Stomach (tissue), 19 donors: ENCODE measurements at places on chromosomes 13 and 19. TPM values are rescaled to one million over a fixed set of nuclear protein-coding genes. Genes with fewer than 3 reads are reported as not detected.

- no peak overlapping the region for H3K27ac ChIP-seq
- H3K36me3 ChIP-seq = no peaks in the 10 kb centered on the region
- H3K27me3 ChIP-seq = no peaks in the 10 kb centered on the region
- no peak for DNase-seq
Observed at GRCh38 chr13:63607153-63607552, 2191.5 kb upstream of the PCDH20 start.

Gene LHB
- not detected for total RNA-seq

DNA sequence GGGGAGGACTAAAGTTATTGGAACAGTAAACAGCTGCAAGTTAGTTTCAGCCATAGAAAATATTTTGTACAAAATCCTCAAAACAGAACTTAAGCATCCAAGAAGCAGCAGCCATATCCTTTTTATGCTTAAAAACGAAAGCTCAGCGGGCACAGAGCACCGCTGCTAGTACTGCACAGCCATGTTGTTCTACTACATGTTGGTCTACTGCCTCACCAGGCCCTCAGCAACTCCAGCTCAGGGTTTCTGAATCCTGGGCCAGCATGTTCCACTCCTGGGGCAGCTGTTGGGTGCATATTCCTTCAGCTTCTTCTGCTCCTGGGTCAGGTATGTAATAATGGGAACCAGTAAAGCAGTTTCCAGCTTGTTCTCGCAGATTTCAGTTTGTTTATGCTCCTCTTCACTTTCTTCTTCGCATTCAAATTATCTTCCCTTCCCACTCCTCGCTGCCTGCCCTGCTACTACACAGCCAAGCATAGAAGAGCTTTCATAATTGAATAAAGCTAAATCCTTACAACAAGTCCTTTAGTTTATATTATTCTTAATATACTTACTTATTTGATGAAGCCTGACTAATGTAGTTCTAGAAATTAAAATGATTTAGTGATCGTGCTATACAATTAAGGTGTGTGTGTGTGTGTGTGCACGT lies 820.5 kb upstream of the ATXN8OS start:
- no peaks in the 10 kb centered on the region for H3K36me3 ChIP-seq
- H3K4me3 ChIP-seq = no peak overlapping the region
- H3K4me1 ChIP-seq = no peaks in the 10 kb centered on the region
- H3K27me3 ChIP-seq = no peaks in the 10 kb centered on the region
- no peak overlapping the region for H3K27ac ChIP-seq
- DNase-seq = no peak

DNA sequence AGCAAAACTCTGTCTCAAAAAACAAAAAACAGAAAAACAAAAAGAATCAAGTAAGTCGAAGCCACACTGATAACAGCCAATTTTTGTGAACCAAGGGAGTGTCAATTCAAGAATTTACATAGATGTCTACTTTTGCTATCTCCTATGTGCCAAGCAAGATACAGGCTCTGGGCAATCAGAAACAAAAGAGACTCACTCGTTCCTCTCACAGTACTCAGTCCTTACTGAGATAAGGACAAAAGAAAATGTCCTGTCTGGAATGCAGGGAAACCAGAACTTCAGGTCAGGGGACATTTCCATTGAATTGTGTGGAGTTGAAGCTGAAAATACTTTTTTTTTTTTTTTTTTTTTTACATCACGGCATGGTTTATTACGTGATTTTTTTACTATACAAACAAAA lies 53.0 kb downstream of the NLRP12 start:
- no peak overlapping the region for H3K4me3 ChIP-seq
- no peak overlapping the region for H3K27ac ChIP-seq
- no peak for DNase-seq

Gene KCNJ14
- not detected for total RNA-seq

Gene MCOLN1
- 56.6 TPM for total RNA-seq

- H3K4me1 ChIP-seq = peaks cover 17% of the 10 kb centered on the region
- DNase-seq = peak; percentile 86
- H3K27ac ChIP-seq = no peak overlapping the region
- peaks cover 54% of the 10 kb centered on the region for H3K27me3 ChIP-seq
Observed at GRCh38 chr13:107864543-107865317, 350.6 kb downstream of the LIG4 start.

- H3K27me3 ChIP-seq = peaks cover 72% of the 10 kb centered on the region
- H3K36me3 ChIP-seq = no peaks in the 10 kb centered on the region
- H3K4me3 ChIP-seq = no peak overlapping the region
- no peaks in the 10 kb centered on the region for H3K4me1 ChIP-seq
- no peak overlapping the region for H3K27ac ChIP-seq
- DNase-seq = no peak
Observed at GRCh38 chr13:52838433-52839107, 9.9 kb downstream of the PCDH8 start.

DNA sequence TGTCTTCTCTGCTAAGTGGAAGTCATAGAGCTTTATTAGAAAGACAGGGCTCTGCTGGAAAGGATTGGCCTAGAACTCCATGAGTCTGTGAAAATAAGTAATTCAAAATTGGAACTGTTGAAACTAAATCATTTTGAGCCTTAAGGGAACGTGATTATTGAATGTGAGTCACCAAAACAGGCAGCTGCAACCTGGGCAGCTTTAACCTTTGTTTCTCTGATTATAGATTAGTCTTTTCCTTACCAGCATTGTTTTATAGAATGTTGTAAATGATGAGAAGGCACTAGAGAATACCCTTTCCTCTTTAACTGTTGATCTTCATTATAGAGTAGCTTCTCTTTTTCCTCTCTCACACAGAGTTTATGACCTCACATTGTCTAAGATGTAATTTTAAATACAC lies 638.8 kb upstream of the SLITRK6 start:
- no peak overlapping the region for H3K4me3 ChIP-seq
- no peak for DNase-seq

Gene MYO1F
- total RNA-seq = 27.2 TPM

- H3K27me3 ChIP-seq = no peaks in the 10 kb centered on the region
- no peaks in the 10 kb centered on the region for H3K4me1 ChIP-seq
- DNase-seq = no peak
- H3K4me3 ChIP-seq = no peak overlapping the region
Observed at GRCh38 chr19:58040751-58041525, 7.1 kb downstream of the ZSCAN1 start.

DNA sequence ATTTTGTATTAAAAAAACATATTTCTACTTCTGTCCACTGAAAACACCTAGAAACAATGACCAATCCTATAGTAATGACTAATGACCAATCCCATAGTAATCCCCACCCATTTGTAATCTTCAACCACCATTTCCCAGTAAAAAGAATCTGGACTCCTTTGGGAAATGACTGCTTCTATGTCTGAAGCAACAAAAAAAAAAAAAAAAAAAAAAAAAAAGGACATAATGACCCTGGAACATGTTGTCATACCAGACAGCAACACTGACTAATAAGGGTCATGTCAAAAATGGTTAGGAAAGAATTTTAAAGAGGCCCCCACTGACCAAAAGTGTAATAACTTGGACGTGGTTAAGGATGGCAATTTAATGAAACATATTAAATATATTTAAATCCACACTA lies 88.3 kb downstream of the TUBA3C start:
- H3K4me3 ChIP-seq = no peak overlapping the region
- H3K4me1 ChIP-seq = no peaks in the 10 kb centered on the region
- no peaks in the 10 kb centered on the region for H3K27me3 ChIP-seq
- no peak for DNase-seq

DNA sequence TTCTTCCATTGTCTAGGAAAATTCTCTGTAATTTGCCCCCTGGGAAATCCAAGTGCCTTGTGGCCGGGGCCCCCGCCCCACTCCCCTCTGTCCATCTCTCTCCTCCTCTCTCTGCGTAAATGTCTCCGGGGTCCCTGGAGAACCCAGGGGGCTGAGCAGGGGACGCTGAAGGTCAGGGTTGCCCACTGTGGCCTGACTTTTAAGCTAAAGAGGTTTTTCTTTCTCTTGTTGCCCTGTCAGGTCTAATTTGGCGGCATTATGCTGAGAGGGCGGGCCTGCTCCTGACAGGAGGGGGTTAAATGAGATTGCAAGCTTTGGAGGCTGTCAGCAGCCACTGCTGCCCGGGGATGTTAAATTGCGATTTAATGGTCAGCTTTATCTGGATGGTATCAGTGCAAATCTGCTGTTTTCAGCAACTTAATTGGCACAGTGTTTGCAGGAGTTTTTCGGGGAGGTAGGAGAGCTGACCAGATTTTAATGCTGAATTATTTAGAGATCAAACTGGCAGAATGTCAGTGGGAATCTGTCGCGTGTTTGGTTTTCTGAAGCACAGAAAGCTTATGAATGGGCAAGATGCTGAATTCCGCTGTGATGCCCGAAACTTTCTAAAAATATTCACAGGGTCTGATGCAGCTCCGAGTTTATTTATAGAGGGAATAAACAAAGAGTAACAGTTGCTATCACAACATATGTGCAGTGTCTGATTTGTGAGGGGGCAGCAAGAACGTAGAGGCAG lies 93.2 kb upstream of the SOX1 start:
- no peak overlapping the region for H3K4me3 ChIP-seq
- H3K27ac ChIP-seq = no peak overlapping the region
- no peaks in the 10 kb centered on the region for H3K36me3 ChIP-seq

Gene FFAR1
- not detected for total RNA-seq

Gene KEAP1
- total RNA-seq = 22.3 TPM

DNA sequence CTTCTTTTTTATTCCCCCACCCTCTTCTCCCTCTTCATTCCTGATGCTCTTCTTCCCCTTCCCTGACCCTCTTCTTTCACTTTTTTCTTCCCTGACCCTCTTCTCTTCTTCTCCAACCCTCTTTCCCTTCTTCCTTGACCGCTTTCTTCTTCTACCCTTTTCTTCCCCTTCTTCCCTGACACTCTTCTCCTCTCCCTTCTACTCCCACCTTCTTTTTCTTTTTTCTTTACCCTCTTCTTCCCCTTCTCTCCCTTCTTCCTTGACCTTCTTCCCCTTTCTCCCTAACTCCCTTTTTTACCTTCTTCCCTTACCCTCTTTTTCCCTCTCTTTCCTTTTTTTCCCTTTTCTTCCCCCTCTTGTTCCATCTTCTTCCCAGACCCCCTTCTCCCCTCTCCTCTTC lies 931.3 kb downstream of the UQCRFS1 start:
- no peak for DNase-seq
- no peaks in the 10 kb centered on the region for H3K4me1 ChIP-seq
- no peaks in the 10 kb centered on the region for H3K27me3 ChIP-seq
- no peak overlapping the region for H3K4me3 ChIP-seq
- H3K27ac ChIP-seq = no peak overlapping the region
- no peaks in the 10 kb centered on the region for H3K36me3 ChIP-seq

Gene NAT14
- 4.3 TPM for total RNA-seq

DNA sequence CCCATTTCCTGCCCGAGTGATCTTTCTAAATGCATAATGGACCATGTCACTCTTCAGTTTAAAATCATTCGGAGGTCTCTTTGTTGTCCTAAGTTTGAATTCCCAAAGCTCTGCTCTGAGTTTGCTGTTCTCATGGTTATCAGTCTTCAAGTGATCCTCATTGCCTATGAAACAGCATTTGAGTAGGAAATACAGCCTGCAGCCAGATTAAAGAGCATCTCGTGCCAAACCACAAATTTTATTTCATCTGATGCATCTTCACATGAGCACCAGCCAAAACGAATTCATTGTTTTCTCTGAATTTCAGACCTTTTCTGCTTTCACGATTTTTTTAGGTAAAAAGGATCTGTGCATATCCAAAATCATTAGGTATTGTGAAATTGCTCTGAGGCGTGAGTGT lies 299.6 kb downstream of the TDRD3 start:
- no peaks in the 10 kb centered on the region for H3K27me3 ChIP-seq
- H3K4me3 ChIP-seq = no peak overlapping the region
- H3K27ac ChIP-seq = no peak overlapping the region
- H3K36me3 ChIP-seq = no peaks in the 10 kb centered on the region
- no peaks in the 10 kb centered on the region for H3K4me1 ChIP-seq
- DNase-seq = no peak

DNA sequence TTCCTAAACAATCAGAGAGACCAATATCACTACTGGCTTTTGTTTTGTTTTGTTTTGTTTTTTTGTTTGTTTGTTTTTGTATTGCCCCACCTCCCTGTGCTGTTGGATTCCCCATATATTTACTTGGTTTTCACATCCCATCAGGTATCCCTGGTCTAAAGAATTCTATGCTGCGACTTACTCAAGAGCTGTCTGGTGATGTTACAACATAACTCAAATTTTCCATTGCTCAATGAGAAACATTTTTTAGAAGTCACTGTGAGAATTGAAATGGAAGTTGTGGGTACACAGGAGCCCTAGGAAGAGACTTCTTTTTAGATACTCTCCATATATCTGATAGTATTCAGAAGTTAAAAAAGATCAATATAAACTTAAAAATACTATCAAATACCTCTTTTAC lies 181.4 kb downstream of the KLF5 start:
- DNase-seq = no peak
- H3K4me1 ChIP-seq = no peaks in the 10 kb centered on the region
- no peaks in the 10 kb centered on the region for H3K27me3 ChIP-seq

- no peaks in the 10 kb centered on the region for H3K36me3 ChIP-seq
- no peak overlapping the region for H3K27ac ChIP-seq
- no peak overlapping the region for H3K4me3 ChIP-seq
- H3K4me1 ChIP-seq = no peaks in the 10 kb centered on the region
- no peak for DNase-seq
Observed at GRCh38 chr13:86932776-86933334, 738.3 kb upstream of the SLITRK5 start.

- DNase-seq = no peak
- no peak overlapping the region for H3K4me3 ChIP-seq
- no peak overlapping the region for H3K27ac ChIP-seq
- H3K4me1 ChIP-seq = no peaks in the 10 kb centered on the region
Observed at GRCh38 chr13:50629497-50629896, 214.0 kb downstream of the DLEU7 start.

- DNase-seq = no peak
- H3K4me3 ChIP-seq = no peak overlapping the region
- H3K4me1 ChIP-seq = peaks cover 4% of the 10 kb centered on the region
- H3K27me3 ChIP-seq = no peaks in the 10 kb centered on the region
- H3K27ac ChIP-seq = no peak overlapping the region
Observed at GRCh38 chr13:29532116-29532515, 63.4 kb downstream of the SLC7A1 start.

DNA sequence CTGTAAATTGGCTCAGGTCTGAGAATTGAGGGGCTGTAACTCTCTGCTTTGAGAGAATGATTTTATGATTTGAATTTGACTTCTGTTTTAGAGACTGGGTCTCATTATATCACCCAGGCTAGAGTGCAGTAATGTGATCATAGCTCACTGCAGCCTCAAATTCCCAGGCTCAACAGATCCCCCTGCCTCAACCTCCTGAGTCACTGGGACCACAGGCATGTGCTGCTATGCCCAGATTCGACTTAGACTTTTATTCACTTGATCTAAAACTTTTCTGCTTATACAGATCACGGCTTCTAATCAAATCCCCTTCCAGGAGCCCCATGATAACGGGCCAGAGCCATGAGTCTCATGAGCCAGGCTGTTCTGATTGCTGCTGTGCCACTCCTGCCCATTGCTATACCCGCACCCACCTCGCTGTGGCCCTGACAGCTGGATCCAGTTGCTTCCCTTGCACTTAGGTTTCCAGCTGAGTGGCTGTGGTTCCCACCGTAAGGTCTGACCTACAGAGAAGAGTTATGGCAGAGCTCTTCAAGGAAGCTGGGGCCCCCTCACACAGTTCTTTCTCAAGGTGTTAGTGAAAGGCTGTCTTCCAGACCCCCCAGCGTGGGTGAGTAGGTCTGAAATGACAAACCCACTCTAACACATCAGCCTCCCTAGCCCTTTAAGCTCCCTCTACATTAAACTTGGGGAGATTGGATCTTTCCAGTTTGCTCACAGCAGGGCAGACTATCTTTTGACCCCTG lies 251.2 kb upstream of the SGCG start:
- no peaks in the 10 kb centered on the region for H3K36me3 ChIP-seq
- H3K27ac ChIP-seq = no peak overlapping the region
